ENCODE measurements at places on chromosomes 7 and 10. TPM values are rescaled to one million over a fixed set of nuclear protein-coding genes. Genes with fewer than 3 reads are reported as not detected.

NUTM2E gene
- total RNA-seq = not detected

SFRP4 gene
- not detected for total RNA-seq

RBM48 gene
- 8.3 TPM for total RNA-seq

BCCIP gene
- 36.9 TPM for total RNA-seq

HABP2 gene
- not detected for total RNA-seq

SEMA3E gene
- total RNA-seq = 0.32 TPM

SGPL1 gene
- total RNA-seq = 10.2 TPM

CCAR1 gene
- total RNA-seq = 26.2 TPM

FAM237B gene
- total RNA-seq = not detected

POLR2J gene
- 36.8 TPM for total RNA-seq

CCDC136 gene
- 0.49 TPM for total RNA-seq

PDGFA gene
- total RNA-seq = 32.1 TPM

RAMP3 gene
- 0.81 TPM for total RNA-seq

CAMK2B gene
- under 0.01 TPM for total RNA-seq

PDIA4 gene
- 232 TPM for total RNA-seq

GPR141 gene
- 0.88 TPM for total RNA-seq

SYPL1 gene
- total RNA-seq = 44.2 TPM

AVL9 gene
- total RNA-seq = 27.2 TPM

CTAGE15 gene
- total RNA-seq = not detected

SPDYE2B gene
- total RNA-seq = not detected

STK32C gene
- total RNA-seq = 8.6 TPM

NXPH1 gene
- total RNA-seq = not detected

ELMO1 gene
- 72.2 TPM for total RNA-seq

STEAP1 gene
- total RNA-seq = 7.4 TPM

RARRES2 gene
- not detected for total RNA-seq

TMEM176A gene
- total RNA-seq = not detected

PODXL gene
- 189 TPM for total RNA-seq

KLLN gene
- 0.16 TPM for total RNA-seq

BMPER gene
- 0.16 TPM for total RNA-seq

Data from bladder microvascular endothelial cell (primary cell).